Smooth muscle cell of trachea (primary cell): ENCODE measurements at places on chromosomes 12 and 14. TPM values are rescaled to one million over a fixed set of nuclear protein-coding genes. Genes with fewer than 3 reads are reported as not detected.

The ACSS3 gene
- total RNA-seq, result 15.7 and 19.8 TPM in 2 replicates

The INHBC gene
- total RNA-seq, result not detected in 2 replicates

The CLEC4A gene
- 0.87 and 2.2 TPM in 2 replicates for total RNA-seq

The RDH12 gene
- total RNA-seq, result 0.15 TPM in 1 of 2 replicates, not detected in the other

The ACOT6 gene
- total RNA-seq, result not detected in 2 replicates

The KLHL33 gene
- total RNA-seq, result 0.17 and 0.29 TPM in 2 replicates
